CD4-positive, alpha-beta T cell treated with Interleukin-10 for 1 hour (primary cell): ENCODE measurements at places on chromosomes 1 and 21.

DNA sequence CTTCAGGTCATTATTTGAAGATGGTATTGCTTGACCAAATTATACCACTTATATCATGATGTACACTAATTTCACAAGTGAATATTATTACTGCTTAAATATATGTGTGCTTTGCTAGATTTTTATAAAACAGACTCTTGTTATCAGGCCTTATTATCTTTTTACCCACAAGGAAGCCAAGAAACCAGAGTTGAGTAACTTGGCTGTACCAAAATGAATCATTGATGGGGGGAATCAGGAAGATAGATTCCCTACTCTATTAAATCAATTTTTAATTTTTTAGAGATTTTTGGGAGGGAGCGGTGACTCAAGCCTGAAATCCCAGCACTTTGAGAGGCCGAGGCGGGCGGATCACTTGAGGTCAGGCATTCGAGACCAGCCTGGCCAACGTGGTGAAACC lies 16.0 kb upstream of the SCCPDH start:
- no peak for DNase-seq

DNA sequence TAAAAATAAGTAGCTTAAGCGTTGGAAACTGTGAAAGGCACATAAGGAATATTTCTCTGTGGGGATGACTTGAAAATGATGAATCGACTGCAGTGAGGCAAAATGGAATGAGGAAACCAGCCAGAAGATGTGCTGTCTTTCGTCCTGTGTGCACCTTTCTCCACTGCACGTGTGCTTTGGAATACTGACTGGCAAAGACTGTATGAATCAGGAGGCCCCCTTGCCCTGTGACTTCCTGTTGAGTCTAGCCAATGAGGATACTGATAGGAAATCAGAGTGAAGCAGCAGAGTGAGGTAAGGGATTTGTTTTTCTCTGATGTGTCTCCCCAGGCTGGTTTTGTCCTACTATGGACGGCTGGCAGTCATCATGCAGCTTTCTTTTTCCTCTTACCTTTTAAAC lies 118.2 kb upstream of the ADGRL4 start:
- no peak for DNase-seq

DNA sequence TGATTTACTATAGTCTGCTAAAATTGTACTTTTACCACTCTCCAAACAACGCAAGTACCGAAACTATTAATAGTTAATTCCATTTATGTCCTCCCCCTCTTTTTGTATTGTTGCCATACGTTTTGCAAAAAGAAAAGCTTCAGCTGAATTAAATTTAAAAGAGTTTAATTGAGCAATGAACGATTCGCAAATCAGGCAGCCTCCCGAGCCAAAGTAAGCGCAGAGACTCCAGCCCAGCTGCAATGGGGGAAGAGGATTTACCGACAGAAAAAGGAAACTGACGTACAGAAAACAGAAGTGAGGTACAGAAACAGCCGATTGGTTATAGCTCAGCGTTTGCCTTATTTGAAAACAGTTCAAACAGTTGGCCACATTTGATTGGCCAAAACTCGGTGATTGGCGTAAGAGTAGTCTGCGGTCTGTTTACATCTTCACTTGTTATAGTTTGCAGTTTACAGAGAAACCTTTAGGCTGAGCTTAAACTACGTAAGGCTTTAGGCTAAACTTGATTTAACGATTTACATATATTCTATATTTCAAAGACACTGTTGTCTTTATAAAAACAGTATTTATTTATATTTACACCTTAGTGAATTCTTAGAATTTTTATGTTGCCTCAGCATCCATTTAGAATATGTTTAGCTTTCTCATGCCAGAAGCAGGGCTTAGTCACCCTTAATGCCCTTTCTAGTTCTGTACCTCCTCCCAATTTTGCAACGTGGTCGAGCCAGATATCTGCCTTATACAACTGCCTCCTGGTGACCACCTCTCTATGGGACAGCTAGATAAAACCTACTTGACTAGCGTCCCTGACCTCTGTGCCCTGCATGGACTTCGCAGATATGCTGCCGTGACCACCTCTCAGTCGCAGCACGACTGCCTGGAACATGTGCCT lies 23.8 kb downstream of the CR1 start:
- no peak for DNase-seq

DNA sequence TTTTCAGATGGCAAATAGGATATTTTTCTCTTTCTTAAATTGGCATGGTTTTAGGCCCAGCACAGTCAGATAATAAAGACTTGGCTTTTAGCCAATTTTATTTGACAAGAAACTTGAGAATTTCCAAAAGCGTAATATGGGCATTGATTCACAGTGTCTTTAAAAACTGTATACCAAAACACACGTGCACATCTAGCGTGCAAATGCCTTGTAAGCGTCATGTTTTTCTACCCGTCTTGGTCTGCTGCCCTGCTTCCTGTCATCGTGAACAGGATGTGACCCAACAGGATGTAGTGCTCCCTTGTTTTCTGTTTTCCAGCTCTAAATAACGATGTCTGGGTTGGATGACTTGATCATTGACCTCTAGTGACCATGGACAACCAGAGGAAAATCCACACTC lies 24.7 kb upstream of the SLC44A3 start:
- no peak for DNase-seq

DNA sequence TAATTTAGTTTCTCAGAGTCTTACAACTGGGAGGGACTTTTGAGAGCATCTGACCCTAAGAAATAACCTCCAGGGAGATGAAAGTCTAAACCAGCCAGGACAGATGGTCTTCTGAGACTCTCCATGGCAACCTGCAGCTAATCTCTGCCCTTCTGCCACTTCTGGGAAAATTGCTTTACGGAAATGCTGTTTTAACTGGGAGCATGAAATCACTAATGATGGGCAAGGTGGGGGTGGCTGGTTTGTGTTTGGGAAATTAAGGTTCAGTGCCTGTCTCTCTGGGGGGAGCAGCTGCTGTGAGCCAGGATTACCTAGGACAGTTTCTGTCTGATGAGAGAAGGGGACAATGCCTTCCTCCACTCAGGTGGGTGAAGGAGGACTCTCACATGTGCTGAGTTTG lies 33.2 kb downstream of the ROR1 start:
- DNase-seq, result no peak
